ENCODE measurements at places on chromosomes 1 and 21.

DNA sequence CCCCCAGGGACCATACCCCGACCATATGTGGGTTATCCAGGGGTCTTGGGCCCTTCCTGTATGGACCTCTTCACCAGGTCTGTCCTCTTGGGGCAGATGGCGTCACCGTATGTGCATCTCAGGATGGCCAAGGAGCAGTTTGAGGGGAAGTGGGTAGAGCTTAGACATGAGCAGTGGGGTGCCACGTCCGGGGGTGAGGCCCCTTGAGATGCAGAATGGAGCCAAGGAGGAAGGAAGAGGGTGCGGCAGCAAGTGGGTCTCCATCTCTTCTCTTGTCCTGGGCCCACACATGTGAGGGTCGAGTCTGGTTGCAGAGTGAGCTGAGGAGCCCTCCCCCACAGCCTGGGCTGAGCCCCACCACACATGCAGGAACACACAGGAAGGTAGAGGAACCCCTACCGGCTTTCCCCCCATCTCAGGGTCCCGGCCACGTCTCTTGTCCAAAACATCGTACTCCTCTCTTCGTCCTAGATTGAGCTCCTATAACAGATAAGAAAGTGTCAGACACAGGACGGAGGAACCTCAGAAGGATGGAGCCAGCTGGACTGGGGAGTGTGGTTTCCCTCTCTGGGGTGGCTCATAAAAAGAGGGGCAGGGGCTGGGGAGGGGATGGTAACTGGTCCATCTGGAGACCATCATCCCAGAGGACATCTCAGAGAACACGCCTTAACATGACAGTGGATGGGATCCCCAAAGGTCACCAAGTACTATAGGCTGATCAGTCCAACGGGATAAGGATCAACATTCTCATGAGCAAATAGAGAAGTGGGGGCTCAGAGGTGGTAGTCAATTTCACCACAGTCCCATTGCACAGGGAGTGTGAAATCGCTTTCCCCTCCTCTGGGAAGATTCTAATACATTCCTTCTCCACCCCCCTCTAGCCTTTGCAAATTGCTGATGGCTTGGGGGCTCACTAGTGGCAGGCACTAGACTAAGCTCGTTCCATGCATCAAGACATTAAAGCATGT, 79.9 kb downstream of the CD247 start:
- DNase-seq = no peak

- DNase-seq = no peak
Observed at GRCh38 chr1:100627054-100627716, 89.2 kb downstream of the GPR88 start.

DNA sequence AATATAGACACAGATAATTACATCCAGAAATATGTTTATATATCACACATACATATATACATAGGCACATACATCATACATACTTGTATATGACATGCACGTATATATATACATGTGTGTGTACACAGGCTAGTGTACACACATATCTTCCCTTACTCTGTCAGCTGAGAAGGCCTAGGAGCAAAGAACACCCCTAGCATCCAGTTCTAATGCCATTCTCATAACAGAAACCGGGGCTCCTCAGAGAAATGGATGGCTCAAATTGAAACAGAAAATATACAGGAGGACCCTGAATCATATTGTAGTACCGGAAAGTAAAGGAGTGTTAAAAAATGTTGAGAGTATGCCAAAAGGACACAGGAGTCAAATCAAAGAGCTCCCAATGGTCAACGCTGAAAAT, 19.7 kb upstream of the HYI start:
- no peak for DNase-seq

DNA sequence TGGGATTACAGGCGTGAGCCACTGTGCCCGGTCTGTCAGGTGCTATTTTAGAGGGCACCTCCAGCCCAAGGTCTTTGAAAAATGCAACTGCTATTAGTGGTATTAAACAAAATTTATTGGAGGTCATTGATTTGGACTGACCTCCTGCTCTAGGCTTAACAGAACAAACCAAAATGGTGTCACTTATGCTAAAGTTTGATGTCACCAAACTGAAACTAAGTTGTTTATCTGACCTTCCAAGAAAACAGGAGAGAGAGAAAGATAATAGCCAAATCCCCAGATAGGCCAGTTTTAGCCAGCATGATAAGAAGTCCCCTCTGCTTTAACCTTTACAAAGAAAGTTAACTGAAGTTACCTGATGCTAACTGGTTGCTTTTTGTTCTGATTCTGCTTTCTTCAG, 8.1 kb upstream of the INAVA start:
- no peak for DNase-seq

DNA sequence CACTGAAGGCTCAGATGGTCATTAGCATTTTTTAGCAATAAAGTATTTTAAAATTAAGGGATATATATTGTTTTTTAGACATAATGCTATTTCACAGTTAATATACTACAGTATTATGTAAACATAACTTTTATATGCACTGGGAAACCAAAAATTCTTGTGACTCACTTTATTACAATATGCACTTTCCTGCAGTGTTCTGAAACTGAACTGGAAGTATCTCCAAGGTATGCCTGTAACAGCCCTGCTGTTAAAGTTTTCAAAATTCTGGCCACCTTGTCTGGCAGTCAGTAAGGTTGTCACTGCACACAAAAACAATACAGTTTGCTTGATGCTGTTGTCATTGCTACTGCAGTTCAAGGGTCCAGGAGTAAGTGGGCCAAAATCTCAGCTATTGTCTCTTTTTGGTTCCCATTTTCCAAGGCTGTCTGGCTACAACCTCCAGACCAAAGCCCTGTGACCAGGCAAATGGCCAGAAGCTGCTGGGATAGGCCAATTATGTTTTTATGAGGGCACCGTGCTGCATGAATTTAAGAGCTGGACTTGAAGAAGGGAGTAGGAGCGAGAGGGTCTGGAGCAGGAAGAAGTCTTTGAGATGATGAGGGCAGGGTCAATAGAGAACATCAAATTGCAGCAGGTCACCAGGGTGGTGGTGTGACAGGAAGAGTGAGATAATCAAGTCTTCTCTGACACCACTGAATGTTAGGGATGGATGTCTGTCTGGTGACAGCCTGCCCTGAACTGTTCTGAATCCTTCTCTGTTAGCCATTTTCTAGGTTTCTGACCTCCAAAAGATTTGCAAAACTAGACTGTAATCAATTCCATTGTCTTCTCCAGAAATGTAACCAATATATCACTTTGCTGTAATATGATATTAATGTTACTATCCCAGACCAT, 82.3 kb upstream of the CACHD1 start:
- DNase-seq = no peak

DNA sequence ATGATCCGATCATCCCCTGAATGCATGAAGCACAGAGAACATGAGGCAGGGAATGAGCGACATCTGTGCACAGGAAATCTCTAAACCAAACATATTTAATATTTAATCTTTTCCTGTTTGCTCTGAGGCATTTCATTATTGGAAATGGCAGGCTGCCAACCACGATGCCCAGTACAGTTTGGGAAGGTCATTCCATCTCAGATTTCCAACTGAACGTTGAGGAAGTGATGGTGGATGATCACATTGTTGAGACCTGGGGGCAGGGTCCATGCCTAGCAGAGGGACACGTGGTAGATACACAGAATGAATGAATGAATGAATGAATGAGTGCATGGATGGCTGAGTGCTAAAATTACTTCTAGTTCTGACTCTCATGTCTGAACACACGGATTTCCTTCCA, 15.9 kb upstream of the FASLG start:
- no peak for DNase-seq

DNA sequence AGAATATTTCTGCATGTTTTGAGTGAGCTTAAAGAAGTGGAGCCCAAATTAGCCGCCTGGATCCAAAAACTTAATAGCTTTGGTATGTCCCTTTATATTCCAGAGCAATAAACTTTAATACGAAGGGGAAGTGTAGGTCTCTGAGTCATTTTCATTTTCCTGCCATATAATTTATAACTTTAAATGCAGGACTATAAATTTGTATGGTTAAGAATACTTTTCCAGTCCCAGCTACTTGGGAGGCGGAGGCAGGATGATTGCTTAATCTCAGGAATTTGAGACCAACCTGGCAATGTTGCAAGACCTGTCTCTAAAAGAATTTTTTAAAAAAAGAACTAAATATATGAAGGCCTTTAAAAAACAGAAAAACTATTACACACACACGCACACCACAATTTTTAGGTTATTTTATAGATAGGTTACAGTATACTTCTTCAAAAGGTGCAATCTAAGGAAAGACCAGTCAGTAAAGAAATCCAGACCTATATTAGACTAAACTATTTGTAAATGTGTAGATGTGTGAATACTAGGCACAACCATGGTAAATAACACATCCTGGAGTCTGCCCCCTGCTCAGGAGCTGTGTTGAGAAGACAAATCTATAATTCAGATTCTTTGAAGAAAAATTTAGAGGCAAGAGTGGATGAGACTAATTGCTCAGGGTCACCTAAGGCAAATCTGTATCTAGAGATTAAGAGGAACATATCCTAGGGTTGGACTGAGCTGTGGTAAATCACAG, 80.3 kb downstream of the TTC3 start:
- DNase-seq = no peak

- no peak for DNase-seq
Observed at GRCh38 chr1:183941001-183941400, 96.5 kb downstream of the COLGALT2 start.

GRCh38 chr1:217268058-217268457, 362.8 kb downstream of the GPATCH2 start:
- no peak for DNase-seq

GRCh38 chr1:197197430-197197997, 51.0 kb upstream of the ASPM start:
- DNase-seq = no peak

GRCh38 chr1:227395426-227396028, 77.2 kb upstream of the CDC42BPA start:
- DNase-seq = no peak

GRCh38 chr21:40845441-40845995, 1.4 kb downstream of the DSCAM start:
- DNase-seq = no peak

DNA sequence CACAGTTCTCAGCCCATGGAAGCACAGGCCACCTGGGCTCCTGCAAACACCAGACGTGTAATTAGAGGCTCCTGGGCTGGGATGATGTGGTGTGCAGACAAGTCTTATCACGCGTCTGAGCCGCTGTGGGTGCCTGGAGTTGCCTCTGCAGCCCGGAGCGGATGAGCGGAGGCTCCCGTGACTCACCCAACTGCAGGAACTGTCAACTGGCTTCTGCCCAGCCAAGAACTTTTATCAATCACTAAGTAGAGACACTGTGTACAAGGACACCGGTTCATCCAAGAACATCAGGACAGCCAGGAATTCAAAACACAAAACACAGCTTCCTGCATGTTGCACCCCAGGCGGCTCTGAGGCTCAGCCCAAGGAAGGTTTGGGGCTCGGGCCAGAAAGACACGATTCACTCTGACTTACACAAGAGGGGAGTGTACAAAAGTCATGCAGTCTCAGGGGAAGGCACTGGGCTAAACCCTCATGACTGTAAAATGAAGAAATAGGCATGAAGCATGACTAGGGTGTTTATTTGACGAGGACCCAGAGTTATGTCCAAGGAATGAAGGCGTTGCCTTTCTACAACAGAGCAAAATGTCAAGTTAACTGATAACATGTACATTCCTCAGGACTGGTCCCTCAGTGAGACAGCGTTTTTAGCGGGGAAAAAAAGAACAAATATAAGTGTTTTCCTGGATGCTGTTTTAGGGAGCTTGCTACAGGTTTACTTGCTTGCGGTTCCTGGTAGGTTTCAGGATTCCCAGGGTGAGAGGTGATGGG, 21.1 kb downstream of the ERRFI1 start:
- no peak for DNase-seq

- no peak for DNase-seq
Observed at GRCh38 chr1:12416744-12417143, 186.9 kb downstream of the VPS13D start.

DNA sequence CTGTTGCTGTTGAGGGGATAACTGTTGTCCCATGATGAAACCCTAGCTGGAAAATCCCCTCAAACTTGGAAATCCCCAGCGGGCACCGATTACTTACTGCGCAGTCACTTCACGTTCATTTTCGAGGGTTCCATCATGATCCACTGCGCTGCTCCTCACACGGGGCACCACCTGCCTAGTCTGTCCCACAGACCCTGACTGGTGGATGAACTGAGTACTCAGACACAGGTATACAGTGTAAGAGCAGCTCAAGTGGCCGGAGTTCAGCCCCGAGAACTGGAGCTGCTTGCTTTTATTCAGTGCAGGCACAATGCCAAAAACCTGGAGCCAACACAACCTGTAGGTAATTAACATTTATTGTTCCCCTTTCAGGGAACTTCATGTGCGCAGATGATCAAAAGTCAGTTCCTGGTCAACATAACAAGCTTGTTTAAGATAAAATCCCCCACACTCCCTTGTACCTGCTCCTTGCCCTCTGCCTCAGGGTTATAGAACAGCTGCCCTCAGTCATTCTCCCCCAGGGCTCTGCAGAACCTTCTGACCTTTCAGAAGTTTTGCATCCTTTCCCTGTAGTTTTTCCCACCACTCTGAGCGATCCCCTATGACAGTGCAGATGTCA, 46.5 kb upstream of the PRELP start:
- no peak for DNase-seq

DNA sequence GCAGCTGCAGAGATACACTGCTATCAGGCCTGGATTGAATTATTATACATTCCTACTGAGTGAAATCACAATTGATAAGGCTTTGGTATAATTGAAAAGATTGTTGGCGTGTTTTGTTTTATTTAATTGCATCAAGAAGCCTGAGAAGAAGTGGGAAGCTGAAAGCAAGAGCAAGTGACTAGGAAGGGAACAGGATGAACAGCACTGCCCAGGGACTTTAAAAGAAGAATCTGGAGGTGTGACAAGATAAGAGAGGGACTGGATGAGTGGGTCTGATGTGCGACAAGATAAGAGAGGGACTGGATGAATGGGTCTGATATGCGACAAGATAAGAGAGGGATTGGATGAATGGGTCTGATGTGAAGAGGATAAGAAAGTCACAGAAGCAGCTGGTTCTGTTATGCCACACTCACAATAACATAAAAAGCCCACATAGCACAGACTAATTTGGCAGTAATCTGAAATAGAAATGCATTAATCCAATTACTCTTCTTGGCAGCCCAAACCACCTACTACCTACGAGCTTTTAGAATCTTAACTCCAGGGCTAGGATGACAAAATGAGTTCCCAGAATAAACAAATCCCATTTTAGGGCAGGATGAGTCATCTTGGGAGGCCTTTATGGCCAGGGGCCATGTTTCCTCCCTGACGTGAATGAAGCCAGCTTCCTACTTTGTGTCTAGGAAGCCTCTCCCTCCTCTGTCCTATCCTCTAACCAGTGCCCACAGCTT, 129.7 kb downstream of the DUSP10 start:
- no peak for DNase-seq

- DNase-seq = no peak
Observed at GRCh38 chr1:246092136-246092535, 414.9 kb downstream of the SMYD3 start.

- DNase-seq = no peak
Observed at GRCh38 chr1:184626076-184627006, 128.3 kb downstream of the EDEM3 start.

DNA sequence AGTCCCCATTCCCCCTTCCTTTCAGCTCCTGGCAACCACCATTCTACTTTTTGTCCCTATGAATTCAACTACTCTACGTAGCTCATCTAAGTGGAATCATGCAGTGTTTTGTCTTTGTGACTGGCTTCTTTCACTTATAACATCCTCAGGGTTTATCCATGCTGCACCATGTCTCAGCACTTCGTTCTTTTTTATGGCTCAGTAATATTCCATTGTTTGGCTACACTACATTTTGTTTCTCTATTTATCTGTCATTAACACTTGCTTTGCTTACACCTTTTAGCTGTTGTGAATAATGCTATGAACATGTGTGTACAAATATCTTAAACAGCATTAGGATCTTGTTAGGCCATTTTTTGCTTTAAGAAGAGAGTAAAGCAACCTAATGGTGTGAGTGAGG, 1.5 kb upstream of the MRPS14 start:
- no peak for DNase-seq

Data from stimulated activated CD4-positive, alpha-beta T cell treated with anti-CD3 and anti-CD28 coated beads, Interleukin-4, amount 100 ng/mL, for 24 hours (primary cell).